ENCODE measurements at places on chromosomes 11 and 22.

GRCh38 chr22:17726006-17726927 is 48.0 kb downstream of the BID start:
- DNase-seq = no peak

GRCh38 chr11:61871158-61871597 is 20.2 kb downstream of the FADS3 start:
- peak; percentile 75 for DNase-seq

- no peak for DNase-seq
Observed at GRCh38 chr22:49748514-49748913, 79.2 kb downstream of the BRD1 start.

GRCh38 chr22:48091060-48091650 is 1328.7 kb downstream of the TBC1D22A start:
- DNase-seq = no peak

DNA sequence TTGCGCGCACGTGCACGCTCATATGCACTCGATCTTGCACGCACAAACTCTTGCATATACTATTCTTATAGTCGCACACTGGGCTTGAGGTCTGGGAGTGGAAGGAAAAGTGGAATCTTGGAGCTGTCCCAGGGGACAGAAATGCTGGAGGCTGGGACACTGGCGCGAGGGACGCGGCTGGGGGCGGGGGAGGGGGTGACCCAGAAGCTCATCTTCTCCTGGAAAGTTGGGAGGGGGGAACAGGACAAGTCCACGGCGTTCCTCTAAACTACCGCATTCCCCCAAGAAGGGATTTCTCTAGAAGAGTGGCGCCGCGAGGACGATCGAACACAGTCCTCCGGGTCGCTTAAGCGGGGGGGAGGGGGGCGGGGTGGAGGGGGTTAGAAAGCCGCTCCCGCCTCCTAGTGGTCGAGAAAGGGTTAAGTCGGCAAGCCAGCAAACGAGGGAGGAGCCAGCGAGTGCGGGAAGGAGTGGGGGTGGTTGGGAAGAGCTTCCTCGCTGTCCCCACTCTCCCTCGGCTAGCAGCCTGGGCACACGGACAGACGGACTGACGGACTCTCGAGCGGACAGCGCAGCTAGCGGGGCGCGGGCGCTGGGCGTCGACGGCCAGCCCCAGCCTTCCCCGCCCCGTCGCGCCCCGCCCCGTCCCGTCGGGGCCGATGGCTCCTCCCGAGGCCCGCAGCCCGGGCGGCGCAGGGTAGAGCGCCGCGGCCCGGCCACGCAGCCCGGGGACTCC is at the start of gene RTN4RL2:
Gene RTN4RL2, plus strand, starts transcription at position 507 of the 736 bp plus-strand sequence. CDS start 338 bp downstream, outside the sequence.
- peak; percentile 15 for DNase-seq

DNA sequence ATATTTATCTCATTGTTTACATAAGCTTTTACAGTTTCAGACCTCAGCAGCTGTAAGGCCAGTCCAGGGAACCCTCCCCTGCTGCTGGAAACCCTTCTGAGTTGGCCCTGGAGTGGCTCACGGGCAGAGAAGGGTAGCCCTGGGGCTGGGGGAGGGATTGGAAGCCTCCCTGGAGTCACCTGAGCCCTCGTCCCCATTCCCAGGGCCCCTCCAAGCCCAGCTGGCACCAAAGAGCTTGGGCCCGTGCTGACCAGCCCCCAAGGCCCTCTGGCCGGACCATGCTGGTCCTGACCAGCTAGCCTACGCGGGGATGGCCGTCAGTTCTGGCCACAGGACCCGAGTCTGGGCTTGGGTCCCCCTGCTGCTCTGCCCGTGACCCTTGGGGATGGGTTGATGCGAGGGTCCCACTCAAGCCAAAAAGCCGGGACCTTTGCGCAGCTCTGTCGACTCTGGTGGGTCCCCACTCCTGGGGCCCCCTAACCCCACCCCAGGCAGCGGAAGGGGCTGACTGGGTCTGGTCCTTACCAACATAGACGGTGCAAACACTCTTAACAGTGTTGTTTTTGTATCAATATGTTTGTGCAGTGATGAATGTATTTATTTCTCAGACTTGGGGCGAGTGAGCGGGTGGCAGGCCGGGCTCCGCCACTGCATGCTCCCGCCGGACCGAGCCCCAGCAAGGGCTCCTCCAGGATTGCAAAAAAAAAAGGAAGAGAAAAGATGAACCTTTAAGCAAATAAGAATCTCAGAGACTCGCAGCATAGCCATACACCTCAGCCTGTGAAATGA is 17.5 kb upstream of the TMEM191C start:
- no peak for DNase-seq

DNA sequence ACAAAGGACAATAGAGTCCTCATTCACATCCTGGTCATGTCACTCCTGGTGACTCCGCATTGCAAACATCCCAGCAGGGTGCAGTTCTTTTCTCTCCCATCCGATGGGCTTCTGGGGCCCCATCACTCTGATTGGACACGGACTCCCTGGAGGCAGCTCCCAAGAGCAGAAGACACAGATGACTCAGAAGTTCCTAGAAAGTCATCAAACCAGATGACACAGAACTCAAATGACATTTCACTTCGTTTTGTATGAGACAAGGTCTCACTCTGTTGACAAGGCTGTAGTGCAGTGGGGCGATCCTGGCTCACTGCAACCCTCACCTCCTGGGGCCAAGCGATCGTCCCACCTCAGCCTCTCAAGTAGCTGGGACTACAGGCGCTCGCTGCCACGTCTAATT is 33.2 kb downstream of the ZNF195 start:
- no peak for DNase-seq

GRCh38 chr22:41000941-41001721 is 50.0 kb downstream of the RBX1 start:
- DNase-seq = no peak

GRCh38 chr22:24926428-24926725 is 20.1 kb downstream of the LHFPL7 start:
- DNase-seq = no peak

- no peak for DNase-seq
Observed at GRCh38 chr11:93477684-93478234, 65.4 kb downstream of the SMCO4 start.

DNA sequence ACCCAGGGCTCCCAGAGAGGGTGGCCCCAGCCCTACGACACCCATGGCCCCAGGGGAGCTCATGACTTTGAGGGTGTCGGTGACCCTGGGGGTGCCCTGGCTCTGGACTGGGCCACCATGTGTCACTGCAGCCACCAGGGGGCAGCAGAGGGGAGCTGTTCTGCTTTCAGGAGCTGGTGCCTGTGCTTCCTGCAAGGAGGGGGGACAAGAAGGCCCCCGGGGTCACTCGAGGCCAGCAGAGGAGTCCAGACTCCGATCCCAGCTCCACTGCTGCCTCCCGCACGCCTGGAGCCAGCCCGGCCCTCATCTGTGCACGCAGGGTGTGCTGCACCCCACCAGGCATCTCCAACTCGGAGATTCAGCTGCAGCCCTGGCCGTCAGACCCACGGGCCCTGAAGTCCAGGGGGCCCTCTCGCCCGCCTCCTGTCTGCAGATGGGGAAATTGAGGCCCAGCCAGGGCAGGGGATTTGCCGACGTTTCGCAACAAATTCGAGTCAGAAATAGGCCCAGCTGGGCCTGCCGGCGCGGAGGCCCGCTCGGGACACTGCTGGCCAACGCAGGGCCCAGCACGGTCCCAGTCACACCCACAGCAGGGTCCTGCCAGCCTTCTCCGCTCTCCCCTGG is 29.5 kb upstream of the WNT7B start:
- DNase-seq = peak; percentile 80

DNA sequence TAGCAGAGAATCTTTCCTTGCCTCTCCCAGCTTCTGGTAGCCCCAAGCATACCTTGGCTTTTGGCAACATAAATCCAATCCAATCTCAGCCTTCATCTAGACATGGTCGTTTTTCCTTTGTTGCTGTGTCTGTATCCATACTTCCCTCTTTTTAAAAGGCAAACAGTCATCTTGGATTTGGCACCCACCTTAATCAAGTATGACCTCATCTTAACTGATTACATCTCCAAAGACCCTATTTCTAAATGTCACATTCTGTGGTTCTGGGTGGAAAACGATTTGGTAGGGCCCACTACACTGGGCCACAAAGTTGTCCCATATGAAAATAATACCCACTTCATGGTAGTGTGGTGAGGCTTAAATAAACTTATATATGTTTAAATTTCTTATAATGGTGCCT is 852 bp downstream of the BUD13 start:
- DNase-seq = no peak

DNA sequence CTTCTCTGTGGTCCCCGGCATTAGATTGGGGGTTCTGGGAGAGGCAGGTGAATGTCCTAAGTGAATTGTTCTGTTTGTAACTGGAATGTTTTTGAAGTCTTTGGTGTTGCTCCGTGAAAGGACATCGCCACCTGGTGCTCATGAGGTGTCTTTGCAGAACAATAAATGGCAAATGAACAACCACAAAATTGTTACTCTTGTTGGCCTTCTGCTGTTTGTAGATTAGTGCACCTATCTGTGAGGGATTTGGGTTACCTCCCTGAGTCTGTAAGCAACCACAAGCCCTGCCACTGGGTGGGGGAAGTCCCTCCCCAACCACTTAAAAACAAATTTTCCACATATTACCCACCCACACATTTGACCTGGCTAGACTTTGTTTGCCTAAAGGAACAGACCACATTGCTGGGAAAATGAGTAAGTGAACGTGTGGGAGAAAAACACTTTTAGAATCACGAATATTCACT is 4.7 kb downstream of the MPEG1 start:
- DNase-seq = peak; percentile 77

- no peak for DNase-seq
Observed at GRCh38 chr11:6390718-6391469, 620 bp downstream of the SMPD1 start.

DNA sequence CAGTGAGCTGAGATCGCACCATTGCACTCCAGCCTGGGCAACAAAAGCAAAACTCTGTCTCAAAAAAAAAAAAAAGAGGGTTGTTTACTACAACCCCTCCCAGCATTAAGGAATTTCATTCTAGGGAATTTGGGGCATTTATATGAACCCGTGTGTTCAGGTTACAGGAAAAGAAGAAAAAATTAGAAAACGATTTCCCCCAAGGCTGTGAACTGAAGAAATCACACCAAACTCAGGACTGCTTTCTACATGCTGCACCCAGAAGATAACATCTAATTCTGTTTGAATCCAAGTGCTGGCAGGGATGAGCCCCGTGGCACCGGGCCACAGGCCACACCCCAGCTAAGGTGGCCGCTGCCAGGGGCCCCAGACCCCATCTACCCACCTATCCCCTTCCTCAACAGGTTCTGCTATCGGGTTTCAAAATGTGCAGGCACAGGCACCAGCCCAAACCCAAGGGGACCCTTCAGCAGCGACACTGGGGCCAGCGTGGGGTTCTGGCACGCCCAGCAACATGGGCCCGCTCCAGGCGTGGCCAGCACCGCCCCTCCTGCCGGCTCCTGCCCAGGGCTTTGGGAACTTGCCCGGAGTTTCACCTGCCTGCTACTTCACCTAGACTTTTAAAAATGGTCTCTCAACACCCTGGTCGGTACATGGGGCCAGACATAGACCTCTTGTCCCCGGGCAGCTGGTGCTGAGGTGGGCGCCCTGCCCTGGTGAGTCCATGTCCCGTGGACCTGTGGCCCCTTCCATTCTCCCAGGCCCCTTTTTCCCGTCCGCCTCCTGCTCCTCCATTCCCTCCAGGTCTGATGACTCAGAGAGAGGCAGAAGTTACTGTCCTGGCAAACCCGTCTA is 11.8 kb downstream of the CELSR1 start:
- DNase-seq = no peak

DNA sequence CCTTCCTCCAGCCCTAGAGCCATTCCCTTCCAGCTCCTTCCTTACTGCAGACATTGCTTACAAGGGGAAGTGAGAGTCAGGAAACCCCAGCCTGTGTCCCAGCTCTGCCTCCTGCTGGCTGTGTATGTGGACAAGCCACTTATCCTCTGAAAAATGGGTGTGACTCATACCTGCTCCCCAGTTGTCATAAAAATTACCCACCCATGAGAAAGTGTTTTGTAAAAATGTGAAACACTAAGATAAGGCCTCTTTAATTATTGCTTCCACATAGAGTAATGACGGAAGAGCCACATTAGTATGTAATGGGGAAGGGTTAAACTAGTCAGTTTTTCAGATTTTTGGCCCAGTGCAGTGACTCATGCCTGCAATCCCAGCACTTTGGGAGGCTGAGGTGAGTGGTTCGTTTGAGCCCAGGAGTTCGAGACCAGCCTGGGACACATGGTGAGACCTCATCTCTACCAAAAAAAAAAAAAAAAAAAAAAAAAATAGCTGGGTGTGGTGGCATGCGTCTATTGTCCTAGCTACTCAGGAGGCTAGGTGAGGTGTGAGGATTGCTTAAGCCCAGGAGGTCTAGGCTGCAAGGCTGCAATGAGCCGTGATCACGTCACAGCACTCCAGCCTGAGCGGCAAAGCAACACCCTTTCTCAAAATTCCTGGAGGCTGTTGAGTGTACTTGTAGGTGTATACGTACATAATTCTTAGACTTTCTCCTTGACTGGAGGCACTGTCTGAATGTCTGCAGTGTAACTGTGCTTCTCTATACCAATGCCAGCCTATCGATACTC is 84.9 kb downstream of the CTTN start:
- no peak for DNase-seq

- no peak for DNase-seq
Observed at GRCh38 chr11:2976294-2977063, 15.7 kb downstream of the NAP1L4 start.

DNA sequence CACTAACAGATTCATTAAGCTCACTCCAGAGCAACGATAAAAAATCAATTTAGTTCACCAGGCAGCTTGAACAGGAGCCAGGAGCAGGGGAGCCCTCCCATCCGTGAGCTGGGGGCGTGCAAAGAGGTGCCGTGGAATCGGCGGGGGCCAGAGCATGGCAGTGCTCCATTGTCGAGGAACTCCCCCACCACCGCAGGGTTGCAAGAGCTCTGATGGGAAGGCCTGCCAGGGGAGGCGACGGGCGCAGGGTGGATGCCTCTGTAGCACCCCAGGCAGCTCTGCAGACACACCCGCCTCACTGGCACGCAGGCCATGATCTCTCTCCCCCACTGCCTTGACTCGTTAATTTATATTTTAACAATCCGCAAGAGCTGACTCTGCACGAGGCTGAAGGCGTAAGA is 433.2 kb downstream of the MIAT start:
- DNase-seq = no peak

- no peak for DNase-seq
Observed at GRCh38 chr11:32309530-32310213, 125.7 kb downstream of the WT1 start.

- DNase-seq = no peak
Observed at GRCh38 chr22:47408409-47408808, 646.0 kb downstream of the TBC1D22A start.

GRCh38 chr11:86673055-86673843 is 833 bp upstream of the ME3 start:
- DNase-seq = no peak
